ENCODE measurements at places on chromosomes 4 and X.
A peak's percentile ranks its signal among the peaks of the same experiment; 100 is the strongest.

GRCh38 chr4:11424000-11424399, 4.7 kb downstream of the HS3ST1 start:
- DNase-seq = no peak

DNA sequence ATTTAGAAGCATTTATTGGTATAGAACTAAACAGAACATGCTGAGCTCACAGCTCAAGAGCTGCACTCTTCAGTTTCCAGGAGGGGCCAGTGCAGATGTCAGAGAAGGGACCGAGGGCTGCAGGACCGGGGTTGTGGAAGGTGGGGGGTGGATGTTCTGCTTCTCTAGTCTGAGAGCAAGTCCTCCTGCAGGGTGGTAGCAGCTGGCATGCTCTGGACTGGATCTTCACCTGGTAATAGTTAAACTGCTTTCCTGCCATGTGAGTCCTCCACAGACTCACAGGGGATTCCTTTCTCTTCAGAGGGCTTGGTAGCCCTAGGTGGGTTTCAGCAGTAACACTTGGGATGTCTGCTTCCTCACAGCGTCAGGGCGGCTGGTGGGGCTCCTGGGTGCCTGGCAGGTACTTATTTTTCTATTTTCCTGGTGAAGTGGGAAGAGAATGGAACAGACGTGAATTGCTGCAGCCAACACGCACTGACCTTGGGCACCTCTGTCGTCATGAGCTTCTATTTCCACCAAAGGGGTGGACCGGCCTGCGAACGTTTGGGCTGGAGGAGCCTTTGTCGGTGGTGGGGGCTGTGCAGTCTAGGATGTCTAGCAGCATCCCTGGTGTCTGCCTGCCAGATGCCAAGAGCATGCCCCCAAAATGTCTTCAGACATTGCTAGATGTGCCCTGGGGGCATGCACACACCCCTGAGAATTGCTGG, 2.5 kb downstream of the MAEA start:
- no peak for DNase-seq

DNA sequence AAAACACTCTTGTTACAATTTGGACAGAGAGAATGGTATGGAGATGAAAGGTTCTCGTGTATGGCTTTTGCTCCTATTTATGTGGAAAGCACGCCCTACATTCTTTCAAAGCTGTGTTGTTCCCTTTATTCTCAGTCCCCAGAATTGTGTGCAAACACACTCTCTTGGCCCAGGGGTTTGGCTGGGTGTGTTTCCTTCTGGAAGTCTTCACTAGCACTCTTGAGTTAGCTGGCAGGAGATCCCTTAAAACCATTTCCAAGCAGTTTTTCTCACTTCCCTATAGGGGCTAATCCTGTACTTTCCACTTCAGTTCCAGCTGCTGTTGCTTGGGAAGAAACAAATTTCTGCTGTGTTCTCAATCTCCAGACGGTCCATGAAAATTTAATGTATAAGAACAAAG, 35.1 kb downstream of the FHL1 start:
- no peak for DNase-seq

DNA sequence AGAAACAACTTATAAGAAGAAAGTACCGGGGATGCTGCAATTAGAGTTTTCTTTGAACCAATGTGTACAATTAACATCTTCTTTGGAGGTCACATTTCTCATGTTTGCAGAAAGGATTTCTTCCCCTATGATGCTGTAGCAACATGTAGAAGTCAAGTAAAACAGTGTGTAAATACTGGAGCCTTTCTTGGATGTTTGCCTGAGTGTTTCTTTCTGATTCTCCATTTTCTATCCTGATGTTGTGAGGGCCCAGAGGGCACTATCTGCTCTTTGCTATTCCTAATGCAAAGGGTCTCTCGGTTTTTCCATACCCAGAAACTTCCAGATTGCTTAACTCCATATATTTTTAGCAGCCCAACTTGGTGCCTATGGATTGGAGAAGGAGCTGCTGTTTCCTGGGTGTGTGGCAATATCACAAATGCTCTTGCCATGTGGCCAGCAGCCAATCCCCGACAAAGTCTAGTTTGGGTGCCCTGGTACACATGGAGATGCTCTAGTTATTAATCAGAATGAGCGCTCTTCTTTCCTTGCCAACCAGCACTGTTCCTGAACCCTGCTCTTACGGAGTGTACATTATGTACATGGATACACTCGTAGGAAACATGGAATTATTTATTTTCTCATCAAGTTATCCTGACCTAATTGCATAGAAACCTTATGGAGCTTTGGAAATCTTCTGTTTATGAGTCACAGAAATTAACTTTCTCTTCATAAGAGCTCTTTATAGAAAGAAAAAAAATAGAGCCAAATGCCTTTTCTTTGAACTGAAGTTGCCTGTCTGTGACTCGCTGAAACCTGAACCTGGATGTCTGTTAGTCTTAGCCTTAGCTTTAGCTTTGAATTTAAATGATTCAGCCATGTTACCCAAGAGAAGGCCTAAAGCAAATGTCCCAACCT, 67.0 kb upstream of the GPC4 start:
- DNase-seq = no peak

DNA sequence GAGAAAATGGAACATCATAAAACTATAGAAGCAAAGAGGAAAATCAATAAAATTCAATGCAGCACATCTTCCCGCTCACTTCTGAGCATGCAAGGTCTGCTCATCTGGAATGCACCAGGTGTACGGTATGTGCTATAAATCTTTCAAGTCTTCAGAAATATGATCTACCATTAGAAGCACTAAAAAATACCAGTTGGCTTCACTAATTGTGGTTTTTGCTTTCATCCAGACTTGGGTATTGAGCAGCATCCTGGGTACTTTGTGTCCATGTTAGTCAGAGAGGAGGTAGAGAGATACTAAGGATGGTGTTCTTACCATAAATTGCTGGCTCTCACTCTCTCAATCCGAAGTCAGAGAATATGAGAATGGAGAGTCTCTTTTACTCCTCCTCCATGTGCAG, 477.1 kb downstream of the PPARGC1A start:
- DNase-seq = no peak

- no peak for DNase-seq
Observed at GRCh38 chrX:119155416-119156035, 27.9 kb upstream of the KIAA1210 start.

GRCh38 chr4:184824081-184824775, 1.5 kb downstream of the ACSL1 start:
- no peak for DNase-seq

DNA sequence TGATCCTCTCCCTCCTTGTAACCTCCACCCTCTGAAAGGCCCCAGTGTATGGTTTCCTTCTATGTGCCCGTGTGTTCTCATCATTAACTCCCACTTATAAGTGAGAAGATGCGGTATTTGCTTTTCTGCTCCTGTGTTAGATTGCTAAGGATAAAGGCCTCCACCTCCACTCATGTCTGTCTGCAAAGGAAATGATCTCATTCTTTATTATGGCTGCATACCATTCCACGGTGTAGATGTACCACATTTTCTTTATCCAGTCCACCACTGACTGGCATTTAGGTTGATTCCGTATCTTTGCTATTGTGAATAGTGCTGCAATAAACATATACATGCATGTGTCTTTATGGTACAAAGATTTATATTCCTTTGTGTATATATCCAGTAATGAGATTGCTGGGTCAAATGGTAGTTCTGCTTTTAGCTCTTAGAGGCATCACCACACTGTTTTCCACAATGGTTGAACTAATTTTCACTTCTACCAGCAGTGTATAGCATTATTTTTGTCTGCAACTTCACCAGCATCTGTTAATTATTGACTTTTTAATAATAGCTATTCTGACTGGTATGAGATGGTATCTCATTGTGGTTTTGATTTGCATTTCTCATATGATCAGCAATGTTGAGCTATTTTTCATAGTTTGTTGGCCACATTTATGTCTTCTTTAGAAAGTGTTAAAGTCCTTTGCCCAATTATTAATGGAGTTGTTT, 1030.9 kb downstream of the FSTL5 start:
- DNase-seq = no peak

DNA sequence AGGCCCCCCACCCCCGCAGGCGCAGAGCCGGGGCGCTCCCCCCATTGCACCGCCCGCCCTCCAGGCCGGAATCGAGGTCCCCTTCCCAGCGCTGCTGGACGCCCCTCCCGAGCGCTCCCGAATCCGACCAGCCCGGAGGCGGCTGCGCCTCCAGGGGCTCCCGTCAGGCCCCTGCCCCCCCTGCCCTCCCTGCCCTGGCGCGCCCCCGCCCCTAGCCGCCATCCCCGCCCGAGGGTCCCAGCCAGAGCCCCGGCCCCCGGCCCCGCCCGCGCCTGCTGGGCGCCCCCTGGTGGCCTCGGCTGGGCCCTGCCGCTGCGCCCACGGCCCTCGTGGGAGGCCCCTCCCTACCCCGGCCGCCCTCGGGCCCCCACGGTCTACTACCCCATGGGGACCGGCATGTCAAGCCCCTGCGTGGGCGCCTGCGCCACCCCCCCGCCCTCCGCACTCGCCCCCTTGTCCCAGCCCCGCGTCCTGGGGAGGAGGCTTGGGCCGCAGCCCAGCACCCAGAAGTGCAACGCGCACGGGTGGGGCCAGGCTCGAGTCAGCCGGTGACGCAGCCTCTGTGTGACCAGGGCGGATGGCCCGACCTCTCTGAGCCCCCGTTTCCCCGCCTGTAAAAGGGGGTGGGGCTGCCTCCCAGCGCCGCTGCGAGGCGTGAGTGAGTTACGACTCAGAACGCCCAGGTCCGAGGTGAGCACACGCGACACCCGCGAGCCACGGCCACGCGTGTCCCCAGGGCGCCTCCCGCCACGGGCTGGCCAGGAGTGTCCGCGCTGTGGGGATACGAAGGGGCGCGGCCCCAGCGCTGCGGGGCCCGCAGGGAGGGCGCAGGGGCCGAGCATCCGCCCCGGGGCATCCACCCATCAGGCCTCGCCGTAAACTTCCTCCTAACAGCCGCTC, 104.9 kb downstream of the FAM53A start:
- peak; percentile 60 for DNase-seq

GRCh38 chr4:74920704-74921103, 12.2 kb upstream of the PARM1 start:
- no peak for DNase-seq

GRCh38 chr4:72391281-72391680, 177.7 kb downstream of the ADAMTS3 start:
- no peak for DNase-seq

DNA sequence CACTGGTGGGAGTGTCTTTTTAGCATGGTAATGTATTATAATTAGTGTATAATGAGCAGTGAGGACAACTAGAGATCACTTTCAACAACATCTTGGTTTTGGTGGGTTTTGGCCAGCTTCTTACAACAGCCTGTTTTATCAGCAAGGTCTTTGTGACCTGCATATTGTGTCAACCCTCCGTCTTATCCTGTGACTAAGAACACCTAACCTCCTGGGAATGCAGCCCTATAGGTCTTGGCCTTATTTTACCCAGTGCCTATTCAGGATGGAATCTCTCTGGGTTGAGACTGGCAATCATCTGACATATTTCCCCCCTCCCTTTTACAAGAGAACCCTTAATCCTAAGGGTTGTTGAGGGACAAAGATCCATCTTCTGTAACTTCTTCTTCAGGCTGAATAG, 21.9 kb upstream of the ADH4 start:
- no peak for DNase-seq

DNA sequence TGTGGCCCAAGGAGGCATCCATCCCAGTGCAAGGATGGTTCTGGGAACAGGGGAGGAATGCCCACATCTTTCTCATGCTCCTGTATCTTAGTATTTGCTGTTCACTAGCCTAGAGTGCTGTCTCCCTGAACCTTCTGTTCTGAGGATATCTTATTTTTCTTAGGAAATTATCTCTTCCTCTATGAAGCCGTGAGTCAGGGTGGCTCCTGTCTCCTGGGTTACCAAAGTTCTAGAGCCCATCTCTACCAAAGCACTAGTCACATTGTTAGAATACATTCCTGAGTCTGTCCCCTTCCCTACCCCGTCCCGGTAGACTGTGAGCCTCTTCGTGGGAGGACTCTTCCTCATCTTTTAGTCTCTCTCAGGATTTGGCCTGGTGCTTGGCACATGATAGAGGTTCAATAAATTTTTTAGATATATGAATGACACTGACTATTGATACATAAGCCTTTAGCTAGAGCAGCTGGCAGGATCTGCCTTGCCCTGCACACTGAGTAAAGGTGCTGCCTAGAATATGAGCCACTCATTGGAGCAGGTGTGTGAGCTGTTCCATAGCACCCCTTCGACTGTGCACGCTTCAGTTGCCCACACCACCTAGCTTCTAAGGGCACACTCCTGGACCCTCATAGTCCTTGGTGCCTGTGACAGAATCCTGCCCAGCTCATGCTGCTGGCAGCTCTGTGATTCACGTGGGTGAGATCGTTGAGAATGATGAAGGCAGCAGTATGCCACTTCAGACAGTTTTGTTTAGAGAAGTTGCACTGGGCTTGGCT, 13.3 kb downstream of the CXCR3 start:
- DNase-seq = no peak

DNA sequence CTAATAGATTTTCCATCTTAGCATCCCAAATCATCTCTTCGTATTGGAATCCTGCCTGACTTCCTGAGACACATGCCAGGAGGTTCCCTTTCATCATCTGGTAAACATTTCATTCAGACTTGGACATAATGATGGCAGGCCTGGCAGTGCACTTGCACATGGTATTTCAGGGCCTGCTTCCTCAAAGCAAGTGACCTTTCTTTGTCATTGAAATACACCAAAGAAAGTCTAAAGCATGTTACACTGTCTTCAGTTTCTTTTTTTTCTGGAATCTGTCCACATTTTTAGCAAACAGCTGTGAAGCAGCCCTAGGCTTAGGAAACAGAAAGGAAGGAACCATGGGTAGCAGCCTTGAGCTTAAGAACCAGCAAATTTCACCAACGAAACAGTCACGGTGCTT, 205.9 kb upstream of the VCX start:
- no peak for DNase-seq

DNA sequence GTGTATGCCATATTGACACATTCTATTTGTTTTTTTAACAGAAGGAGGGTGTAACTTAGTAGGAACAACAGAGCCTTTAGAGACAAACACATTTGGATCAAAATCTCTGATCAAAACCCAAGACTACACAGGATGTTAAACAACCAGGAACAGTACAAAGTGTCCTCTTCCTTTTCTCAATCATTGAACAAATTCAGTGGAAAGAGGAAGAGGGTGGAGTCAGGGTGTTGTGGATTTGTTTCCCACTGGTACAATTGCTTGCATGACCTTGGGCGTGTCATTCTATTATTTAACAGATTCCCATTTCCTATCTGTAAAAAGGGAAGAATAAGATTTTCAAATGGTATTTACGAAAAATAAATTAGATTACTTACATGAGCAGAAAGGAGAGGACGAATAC, 1162.8 kb upstream of the PRKX start:
- no peak for DNase-seq

DNA sequence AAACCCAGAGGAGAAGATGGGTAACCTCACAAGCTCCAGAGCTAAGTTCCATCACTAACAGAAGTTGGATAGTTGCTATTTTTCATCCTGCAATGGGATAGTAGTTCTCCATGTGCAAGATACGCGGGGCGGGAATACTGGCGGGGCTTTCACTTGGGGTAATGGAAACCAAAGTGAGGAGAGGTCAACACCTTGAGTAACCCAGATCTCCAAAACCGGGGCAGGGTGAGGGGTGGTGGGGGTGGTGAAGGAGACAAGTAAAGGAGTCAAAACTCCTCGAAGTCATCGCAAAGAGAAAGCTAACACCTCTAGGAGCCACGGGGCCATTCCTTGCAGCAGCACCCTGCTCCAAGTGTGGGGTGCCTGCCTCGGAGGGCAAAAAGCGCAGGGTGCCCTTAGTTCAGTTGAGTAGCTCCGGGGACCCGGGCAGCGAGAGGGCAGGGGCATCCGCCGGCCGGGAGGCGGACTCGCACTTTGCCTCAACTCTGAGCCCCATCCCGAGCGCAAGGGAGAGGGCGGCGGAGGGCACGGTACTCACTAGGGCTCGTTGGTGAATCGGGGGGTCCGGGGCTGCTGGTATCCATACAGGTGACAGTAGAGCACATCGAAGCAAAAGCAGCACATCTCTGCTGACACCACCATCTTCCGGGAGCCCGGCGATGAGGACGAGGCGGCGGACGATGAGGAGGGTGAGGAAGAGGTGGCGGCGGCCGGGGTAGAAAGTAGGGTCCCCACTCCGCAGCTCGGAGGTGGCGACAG, 645 bp downstream of the AMMECR1 start:
- DNase-seq = peak; percentile 8

Data from activated CD8-positive, alpha-beta memory T cell treated with anti-CD3 and anti-CD28 coated beads for 1 hour (primary cell).